ENCODE measurements at places on chromosomes 7 and 10. TPM values are rescaled to one million over a fixed set of nuclear protein-coding genes. Genes with fewer than 3 reads are reported as not detected.
A peak's percentile ranks its signal among the peaks of the same experiment; 100 is the strongest.

GRCh38 chr10:19853831-19854230 lies 37.6 kb downstream of the PLXDC2 start:
- no peak for DNase-seq

DNA sequence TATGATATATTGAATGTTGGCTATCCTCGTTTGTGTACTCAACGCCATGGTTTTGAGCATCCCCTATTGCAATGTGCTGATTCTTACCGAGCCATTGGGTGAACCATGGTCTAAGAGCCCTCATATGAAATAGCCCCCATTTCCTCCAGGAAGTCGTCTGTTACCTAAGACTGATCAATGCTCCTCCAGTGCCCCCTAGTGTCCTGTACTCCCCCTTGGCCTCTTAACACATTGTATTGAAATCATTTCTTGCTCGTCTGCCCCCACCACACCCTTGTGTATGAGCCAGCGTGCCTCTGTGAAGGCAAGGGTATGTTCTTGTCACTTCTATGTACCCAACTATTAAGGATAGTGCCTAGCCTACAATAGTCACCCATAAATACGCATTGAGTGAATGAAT lies 11.2 kb upstream of the SLC35B4 start:
- DNase-seq, result no peak

DNA sequence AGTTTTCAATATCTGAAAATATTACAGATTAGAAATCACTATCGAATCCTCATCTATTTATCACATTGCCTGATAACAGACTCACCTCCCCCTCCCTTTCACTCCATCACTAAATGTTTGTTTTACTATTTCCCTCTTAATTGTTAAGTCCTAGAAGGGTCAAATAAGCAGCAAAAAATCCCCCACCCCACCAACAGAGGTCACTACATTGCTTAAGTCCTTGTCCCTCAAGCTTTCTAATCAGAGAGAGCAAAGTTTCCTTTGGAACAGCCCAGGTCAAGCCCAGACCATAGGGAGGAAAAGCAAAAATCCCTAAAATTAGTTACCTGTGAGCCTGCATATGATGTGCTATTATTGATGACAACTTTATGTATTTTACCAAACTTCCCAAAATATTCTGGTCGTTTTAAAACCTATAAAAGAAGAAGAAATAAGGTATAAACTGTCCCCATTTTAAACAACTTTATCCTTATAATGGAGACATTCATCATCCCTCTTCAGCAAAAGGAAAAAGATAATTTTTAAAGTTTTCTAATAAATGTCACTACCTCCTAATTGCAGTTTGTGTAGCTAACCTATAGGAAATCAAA lies 95.0 kb downstream of the CNOT4 start:
- no peak for DNase-seq

- no peak for DNase-seq
These were observed 14.9 kb downstream of the ARHGAP19 start for GRCh38 chr10:97277551-97277950.

DNA sequence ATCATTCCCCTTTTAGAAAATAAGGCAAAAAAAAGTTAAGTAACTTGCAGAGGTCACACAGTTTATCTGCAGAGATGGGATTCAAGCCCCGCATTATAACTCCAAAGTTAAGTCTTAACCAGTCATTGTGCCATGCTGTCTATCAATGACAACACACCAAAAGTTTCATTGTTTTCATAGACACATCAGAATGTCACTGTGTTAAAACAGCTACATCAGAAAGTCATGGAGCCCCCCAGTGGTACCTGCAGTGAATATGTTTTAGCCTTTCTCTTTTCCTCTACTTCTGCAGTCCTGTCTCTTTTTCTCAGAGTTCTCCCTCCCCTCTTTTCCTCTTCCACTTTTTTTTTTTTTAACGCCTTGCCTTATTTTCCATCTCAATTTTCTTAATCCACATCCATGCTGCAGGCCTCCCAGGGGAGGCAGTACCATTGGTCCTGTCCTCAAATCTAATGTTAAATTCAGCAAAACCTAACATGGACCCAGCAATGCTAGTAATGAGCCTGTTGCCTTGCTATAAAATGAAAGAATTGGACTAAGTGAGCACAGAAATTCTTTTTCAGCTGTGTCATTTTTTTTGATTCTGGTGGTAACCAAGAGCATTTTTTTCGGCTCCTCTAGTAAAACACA lies 3.8 kb upstream of the NRCAM start:
- DNase-seq, result no peak

ANKRD16 gene
- 15.5 TPM for polyA plus RNA-seq

DNA sequence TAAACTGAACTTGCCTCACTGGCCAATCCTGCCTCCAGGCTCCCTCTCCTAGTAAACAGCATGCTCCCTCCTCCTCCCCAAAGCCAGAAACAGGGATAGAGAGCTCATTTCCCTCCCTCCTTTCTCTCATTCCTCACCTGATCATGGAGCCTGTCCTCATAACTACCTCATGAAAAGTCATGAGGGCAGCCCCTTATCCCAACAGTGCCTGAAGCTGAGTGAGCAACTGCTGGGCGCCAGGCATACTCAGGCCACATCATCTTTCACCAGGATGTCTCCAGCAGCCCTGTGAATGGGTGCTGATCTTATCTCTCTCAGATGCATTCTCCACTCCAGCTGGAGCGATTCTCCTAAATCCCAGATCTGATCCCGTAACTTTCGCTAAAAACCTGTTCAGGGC lies 307.2 kb downstream of the PRPF18 start:
- no peak for DNase-seq

UNCX gene
- 10.7 TPM for polyA plus RNA-seq

CLDN3 gene
- 71.3 TPM for polyA plus RNA-seq

TMEM139 gene
- polyA plus RNA-seq, result 67.7 TPM

DNA sequence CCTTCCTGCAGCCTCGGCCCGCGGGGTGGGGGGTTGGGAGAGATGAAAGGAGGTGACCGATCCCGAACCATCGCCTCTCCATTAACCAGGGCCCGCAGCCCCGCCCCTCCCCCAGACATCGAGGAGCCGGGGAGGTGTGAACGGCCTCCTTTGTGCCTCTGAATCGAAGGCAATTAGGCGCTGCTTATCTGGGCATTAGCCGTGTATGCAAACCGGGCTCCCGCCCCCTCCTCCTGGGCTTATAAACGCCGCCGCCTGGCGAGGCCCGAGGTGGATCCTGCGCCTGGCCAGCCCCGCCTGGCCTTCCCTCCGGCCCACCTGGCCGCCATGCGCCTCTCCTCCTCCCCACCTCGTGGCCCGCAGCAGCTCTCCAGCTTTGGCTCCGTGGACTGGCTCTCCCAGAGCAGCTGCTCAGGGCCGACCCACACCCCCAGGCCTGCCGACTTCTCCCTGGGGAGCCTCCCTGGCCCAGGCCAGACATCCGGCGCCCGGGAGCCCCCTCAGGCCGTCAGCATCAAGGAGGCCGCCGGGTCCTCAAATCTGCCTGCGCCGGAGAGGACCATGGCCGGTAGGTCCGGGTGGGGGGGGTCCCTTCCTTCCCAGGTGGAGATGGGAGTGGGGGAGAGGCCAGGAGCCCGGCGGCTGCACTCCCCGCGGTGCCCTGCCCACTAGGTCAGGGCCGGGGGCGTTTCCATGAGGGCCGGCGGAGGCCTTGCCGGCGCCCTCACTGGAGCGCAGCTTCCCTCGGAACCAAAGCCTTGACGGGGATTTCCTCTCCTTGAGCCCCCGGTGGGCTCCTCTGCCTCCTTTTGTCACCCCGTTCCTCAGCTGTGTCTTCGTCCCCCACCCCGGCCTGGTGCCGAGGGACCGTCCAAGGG lies at the start of gene VENTX:
Gene VENTX (plus strand): TSS at position 268 of the 878 bp plus-strand sequence. CDS start 60 bp downstream, at position 328.
- DNase-seq, result no peak

DNA sequence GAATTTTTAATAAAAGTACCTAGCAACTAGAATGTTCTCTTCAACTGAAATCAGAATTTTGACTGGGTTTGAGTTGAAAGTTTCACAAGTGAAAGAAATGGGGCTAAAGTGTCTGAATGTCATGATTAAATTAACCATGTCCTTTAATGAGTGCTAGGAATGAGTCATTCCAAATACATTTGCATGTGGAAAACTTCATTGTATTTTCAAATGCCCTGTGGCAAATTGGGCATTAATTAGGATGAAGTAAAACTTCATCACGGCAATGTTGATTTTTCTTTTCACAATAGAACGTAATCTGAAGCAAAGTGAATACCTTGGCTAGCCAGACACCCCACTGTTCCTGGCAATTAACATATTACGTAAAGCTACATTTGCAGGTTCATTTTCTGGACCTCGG lies 166.6 kb downstream of the KIAA1217 start:
- DNase-seq, result no peak

- no peak for DNase-seq
These were observed 5.4 kb upstream of the MYPN start for GRCh38 chr10:68103901-68104300.

ATP6V0A4 gene
- polyA plus RNA-seq, result 79.1 TPM

ZNF804B gene
- 0.14 TPM for polyA plus RNA-seq

DNA sequence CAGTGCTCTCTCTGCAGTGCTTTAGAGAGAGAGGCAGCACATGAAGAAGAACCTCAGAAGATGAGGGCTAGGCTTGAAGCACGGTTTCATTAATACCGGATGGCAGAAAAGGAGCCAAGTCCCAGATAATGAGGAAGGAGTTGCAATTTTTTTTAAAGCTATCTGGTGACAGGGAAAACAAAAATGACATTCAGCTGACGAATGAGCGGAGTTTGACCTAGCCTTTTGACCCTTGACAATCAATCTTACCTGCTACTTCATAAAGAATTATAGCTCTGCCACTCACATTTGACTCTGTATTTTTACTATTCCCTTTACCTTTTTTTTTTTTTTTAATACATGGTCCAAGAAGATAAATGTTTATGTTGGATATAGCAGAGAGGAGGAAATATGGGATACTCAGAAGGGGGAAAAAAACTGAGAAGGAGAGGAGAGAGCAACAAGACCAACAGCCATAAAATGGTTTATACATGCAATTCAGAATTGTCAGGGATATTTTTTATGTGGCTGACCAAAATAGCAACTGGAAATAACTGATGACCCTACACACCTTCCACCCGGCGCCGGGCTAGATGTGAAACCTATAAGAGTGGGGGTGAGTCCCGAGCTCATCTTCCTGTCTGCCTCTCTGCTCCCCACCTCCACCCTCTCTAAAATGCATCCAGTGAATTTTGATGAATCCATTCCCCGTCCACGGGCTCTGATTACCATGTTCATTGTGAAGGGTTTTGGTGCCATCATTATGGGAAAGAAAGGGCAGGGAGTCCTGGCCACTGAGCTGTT lies 274.4 kb upstream of the YAE1 start:
- DNase-seq, result no peak

LRRD1 gene
- 0.95 TPM for polyA plus RNA-seq

DNA sequence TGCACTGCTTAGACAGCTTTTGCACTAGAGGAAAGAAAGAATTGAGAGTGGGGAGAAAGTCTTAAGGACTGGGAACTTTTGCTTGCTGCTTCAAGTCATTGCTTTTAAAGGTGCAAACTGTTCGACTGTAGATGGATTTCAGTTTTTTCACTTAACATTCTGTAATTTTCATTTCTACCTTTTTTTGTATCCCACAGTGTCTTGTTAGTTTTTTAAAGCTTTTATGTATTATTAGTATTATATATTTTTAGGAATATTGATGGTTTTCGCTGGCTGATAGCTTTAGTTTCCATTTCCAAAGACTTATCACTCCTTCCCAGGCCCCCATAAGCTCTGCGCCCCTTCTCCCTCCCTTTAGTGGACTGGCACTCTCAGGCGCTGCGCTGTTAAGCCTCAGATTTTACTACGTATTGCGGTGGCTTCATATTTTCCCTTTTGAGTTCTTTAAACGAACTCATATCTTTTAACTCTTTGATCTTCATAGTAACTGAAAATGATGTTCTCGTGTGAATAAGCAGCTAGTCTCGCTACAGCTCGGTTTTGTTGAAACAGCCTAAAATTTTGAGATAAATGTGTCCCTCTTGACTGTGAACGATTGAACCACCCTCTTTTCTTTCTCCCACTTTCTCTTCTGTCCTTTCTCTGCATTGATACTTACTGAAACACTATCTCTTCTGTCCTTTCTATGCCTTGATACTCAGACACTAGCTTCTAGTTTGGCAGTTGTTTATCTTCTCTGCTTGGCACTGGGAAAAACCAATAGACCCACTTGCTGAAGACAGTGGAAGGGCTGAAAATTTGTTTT lies 2.5 kb upstream of the ETV1 start:
- no peak for DNase-seq

COL28A1 gene
- 10.5 TPM for polyA plus RNA-seq

STAM gene
- 29.0 TPM for polyA plus RNA-seq

GRCh38 chr7:55475855-55476803 lies 96.2 kb downstream of the VOPP1 start:
- no peak for DNase-seq

ZNF488 gene
- polyA plus RNA-seq, result 6.8 TPM

DNA sequence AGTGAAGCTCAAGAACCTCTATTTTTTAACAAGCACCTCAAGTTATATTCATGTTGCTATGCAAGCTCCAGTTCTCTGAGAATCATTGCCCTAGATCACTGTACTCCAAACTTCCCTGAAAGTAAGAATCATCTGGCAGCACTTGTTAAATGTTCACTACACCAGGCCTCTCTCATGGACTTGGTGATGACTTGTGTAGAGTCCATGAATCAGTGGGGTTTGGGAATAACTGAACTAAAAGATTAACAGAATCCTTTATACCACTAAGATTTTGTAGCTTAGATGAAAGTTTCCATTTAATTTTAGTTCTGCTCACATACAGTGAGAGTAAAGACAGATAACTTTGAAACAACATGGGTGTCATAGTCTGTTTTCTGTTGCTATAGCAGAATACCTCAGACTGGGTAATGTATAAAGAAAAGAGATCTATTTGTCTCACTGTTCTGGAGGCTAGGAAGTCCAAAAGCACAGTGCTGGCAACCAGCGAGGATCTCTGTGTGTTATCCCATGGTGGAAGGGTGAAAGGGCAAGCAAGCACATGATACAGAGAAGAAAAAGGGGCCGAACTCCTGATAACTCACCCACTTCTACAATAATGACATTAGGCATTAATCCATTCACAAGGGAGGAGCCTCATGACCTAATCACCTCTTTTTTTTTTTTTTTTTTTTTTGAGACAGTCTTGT lies 27.9 kb upstream of the AOAH start:
- DNase-seq, result no peak

RTKN2 gene
- polyA plus RNA-seq, result 9.3 TPM

GJC3 gene
- 1.4 TPM for polyA plus RNA-seq

- DNase-seq, result no peak
These were observed 9.7 kb downstream of the EIF4H start for GRCh38 chr7:74183653-74184450.

GRCh38 chr10:119942973-119943372 lies 50.4 kb downstream of the SEC23IP start:
- no peak for DNase-seq

CCL24 gene
- polyA plus RNA-seq, result not detected

- peak; percentile 25 for DNase-seq
These were observed 64.2 kb downstream of the PHYHIPL start for GRCh38 chr10:59240582-59241183.

NOS3 gene
- polyA plus RNA-seq, result 12.7 TPM

Measured in left renal cortex interstitium (tissue), 4 donors.